ENCODE measurements at places on chromosomes 2 and 18.

GRCh38 chr2:594297-594949 is 82.8 kb downstream of the TMEM18 start:
- DNase-seq = no peak

DNA sequence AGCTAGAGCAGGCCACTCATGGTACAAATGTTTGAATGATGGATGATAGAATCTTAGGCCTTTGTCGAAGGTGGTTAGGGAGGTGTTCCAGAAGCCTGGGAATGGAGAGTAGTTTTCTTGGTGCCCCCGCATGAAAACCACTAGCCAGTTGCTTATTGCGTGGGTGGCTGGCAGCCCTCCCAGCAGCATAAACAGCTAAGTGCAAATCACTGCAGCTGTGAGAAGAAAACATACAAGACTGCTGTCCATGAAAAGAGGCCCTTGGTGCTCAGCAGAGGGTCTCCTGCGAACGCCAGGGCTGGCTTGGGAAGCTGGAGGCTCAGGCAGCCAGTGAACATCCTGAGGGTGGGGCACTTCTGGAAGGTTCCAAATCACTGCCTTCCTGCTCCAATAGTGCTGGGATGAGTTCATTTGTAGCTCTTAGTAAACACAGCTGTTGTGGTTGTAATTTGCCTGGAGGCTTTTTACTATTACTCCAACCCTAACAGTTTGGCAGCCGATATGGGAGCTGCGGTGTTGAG is 118.8 kb downstream of the MGAT5 start:
- peak; percentile 86 for DNase-seq

- no peak for DNase-seq
These were observed 547.0 kb upstream of the ACVR2A start for GRCh38 chr2:147297820-147298219.

GRCh38 chr2:227826563-227826962 is 12.9 kb downstream of the CCL20 start:
- no peak for DNase-seq

DNA sequence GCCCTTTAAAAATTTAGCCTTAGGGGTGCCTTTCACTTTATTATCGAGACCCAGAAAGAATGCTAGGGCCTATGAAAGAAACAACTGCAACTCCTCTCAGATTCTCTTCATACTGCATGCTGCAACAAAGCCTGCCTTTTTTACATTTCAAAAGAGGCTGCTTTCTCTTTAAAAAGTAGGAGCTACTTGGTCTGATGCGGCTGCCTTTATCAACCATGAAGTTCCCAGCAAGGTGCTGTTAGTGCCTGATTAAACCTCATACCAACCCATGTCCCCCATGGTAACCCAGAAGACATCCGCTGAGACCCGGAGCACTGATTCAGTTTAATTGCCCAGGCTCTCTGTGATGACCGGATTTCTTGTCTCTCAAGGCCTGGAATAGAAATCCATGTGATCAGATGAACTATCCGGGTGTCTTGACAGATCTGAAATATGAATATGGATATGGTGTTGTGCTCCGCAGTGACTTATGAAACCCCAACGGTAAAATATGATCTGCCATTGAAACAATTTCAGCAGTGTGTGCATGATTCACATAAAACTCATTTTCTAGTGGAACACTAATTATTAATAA is 368.3 kb downstream of the ZNF521 start:
- DNase-seq = no peak

DNA sequence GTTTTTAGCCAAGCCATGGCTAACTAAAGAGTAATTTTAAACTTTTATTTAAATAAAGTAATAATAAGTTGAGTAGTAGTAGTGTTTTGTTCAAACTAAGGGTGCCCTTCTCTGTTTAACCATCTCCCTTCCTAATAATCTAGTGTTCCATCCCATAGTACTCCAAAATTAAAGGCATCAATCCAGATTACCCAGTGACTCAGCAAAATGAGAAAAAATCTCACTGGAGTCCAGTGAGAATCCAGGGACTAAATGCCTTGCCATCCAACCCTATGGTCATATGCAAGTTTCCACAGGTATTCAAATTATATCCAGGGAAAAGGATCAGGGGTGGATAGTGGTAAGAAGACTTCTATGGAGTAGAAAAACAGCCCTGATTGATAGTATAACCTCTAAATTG is 19.6 kb upstream of the VRK2 start:
- DNase-seq = no peak

- DNase-seq = no peak
These were observed 38.7 kb upstream of the HAAO start for GRCh38 chr2:42830922-42831574.

DNA sequence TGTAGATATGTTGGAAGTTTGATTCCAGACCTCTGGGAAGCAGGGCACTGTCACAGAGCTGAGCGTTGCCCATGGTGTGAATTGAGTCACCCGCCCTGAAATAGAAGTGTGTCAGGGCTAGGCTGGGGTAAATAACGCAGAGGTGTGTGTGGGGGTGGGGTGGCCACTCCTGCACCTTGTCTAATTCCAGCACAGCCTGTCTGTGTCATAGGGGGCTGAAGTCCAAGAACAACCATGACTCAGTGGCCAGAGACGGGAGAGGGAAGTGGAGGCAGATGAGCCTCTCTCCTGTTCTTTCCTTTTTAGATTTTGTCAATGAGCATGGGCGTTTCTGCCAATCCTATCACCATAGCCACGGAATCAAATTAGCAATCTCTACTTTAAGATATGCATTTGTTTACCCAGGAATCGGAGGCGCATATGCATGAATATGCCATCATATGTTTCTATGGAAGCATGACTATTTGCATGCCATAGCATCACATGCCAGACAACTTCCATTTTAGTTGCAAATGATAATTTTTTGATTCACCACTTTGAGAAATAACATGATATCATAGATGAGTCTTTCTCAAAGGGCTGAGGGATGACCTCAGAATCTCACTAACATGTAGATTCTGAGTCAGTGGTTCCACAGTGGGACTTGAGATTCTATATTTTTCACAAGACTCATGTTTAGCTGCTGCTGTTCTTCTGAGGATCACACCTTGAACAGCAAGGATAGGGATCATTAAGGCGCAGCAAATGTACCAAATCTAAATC is 852.9 kb downstream of the DCDC2C start:
- DNase-seq = no peak

DNA sequence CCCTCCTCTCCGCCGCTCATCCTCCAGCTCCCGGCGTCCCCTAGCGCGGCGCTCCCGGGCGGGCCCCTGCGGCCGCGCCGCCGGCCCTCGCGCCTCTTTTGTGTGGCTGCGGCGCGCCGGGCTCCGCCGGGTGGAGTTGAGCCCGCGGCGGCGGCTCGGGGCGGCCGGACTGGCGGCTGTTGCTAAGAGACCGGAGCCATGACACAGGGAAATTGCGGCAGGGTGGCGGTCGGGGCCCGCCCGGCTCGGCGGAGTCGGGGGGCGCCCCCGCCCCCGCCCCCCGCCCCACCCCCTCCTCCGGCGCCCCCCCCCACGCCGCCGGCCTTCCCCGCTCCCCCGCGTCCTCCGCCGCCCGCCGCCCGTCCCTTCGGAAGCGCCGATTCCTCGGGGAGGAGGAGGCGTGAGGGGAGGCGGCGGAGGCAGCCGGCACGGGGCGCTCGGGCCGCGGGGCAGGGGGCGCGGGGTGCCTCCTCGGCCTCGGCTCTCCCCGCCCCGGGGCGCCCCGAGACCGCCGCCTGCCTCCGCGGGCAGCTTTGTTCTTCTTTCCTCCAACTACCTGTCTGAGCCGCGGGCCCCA is at the start of gene TMEM200C:
Gene TMEM200C, minus strand, starts transcription at position 224 of the 577 bp plus-strand sequence. CDS start 3,459 bp downstream, outside the sequence.
- DNase-seq = peak; percentile 67

GRCh38 chr2:173134703-173135102 is 59.1 kb downstream of the MAP3K20 start:
- no peak for DNase-seq

DNA sequence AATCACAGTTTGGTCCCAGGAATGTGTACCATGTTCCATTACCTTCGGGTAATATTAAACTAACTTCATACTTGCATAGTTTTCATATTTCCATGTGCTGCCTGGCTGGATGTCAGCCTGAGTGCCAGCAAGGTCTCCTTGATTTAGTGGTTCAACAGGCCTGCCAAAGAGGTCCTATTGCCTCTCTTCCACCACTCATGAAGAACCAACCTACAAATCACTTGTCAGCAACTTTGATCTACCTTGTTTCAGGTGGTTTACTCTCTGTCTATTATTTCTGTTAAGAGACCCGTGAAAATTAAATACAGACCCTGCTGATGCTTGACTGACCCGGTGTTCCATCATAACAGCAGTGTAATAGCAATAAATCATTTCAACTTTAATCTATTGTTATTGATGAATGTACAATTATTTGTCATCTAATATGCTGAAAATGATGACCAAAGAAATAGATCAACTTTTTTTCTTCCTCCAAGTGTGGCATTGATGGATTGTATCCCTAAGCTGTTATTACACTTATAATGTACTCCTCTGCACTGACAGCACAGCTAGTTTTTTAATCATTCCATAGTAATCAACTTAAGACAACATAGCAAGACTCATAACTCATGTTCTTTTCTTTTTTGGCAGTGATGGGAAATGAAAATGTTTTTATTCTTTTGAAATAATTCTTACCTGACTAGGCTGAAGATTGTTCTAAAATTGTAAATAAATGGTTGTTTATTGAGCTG is 1220.2 kb upstream of the ACVR2A start:
- no peak for DNase-seq

GRCh38 chr18:63472380-63472779 is 4.4 kb upstream of the SERPINB5 start:
- no peak for DNase-seq

DNA sequence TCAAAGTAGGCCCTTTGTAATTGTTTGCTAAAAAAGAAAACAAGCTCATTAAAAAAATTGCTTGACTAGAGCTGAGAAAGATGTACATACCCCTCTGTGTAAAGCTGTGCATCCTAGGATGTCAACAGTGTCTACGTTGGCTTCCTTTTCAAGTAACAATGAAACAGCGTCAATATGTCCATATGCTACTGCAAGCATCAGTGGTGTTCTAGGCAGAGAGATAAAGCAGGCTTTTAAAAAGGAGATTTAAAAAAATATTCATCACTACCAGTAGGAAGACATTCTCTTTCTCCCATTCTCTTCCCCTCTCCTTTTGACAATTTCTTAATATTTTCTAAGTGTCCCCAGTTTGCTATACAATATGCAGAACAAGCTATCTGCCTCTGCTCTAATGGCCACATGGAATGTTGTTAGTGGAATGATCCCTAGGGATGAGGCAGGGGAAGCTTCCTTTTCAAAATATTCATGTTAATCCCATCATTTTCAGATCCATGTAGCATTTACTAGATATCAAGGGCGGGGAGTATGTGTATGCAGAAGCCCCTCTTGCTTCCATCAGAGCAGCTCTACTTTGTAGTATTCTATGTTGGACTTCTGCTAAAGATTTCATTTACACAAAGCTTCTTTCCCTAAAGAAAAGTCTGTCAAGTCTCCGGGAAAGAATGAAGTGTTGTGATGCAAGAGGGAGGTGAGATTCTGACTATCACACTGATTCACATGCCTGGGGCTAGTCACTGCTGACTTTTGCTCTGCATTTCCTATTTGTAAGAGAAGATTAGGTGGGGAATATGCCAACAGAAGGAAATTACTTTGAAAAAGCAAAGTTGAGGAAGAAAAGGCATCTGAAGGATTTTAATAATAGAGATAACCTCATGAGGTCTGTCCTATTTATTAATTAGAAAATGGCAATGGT is 81.5 kb upstream of the PGAP1 start:
- DNase-seq = no peak

- DNase-seq = no peak
These were observed 248.6 kb downstream of the EPHA4 start for GRCh38 chr2:221323513-221323912.

GRCh38 chr18:64399566-64399965 is 250.7 kb upstream of the LINC00305 start:
- DNase-seq = no peak

GRCh38 chr18:55275039-55275901 is 312.7 kb downstream of the TCF4 start:
- DNase-seq = peak; percentile 14

DNA sequence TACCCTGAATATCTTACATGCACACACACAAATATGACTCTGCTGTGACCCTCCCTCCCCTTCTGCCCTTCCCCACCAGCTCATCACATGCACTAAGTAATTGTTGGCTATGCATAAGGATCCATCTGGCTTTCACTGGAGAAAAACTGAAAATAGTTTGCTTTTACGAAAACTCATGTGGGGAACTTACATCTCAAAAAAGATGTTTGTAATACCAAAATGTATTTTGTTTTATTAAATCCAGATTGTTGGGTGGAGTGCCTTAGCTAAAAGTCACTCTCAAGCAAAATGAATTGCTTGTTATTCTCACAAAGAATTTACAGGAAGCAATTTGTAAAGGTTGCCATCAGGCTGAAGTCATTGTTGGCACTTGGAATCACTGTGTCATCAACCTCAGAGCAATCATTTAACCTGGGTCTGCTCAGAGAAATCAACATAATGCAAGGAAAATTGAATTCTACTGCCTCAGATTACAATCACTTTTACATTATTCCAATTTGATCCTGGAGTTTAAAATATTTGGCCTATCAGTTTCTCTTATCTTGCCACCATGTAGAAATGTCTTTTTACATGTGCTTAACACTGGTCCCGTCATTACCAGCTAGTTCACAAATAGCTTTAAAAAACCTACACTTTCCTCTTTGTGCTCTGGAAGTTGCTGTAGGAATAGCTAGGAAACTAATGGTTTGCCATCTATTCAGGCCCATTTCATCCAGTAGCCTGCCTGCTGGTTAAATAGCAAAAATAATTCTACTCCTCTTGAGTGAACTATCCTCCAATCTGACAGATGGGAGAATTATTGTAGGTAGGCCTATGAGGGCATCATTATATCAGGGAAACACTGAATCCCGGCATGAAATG is 90.3 kb upstream of the TMEM17 start:
- no peak for DNase-seq

- DNase-seq = no peak
These were observed 69.2 kb downstream of the AP1S3 start for GRCh38 chr2:223768179-223768578.

- no peak for DNase-seq
These were observed 49.3 kb downstream of the OLA1 start for GRCh38 chr2:174198846-174199564.

DNA sequence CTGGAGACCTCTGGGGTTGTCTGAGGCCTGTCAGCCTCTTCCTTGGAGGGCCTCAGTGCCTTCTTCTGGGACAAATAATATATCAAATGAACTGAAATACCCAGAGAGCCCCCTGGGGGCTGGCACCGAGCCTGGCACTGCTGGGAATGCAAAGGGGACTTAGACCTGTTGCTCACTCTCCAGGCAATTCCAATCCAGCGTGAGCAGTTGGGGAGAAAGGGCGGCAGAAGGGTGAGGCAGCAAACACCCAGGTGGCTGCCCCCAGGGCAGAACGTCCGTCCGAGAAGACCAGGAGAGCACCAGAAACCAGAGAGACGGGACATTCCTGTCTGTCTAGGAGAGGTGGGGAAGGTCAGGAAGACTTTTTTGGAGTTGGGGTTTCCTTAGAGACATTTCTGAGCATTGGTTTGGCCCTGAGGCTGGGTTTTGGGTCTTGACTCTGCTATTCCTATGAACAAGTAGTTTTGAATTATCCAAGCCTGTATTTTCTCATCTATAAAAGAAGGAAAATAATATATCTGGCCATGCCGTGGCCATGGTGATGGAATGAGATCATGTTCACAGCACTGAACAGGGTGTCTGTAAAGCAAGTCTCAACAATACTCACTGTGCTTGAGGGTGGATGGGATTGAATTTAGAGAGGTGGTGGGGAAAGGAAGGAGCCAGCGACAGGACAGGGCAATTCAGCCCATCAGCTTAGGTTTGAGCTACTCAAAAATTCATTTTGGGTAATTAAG is 44.3 kb upstream of the ZBTB7C start:
- no peak for DNase-seq

GRCh38 chr2:219628235-219628985 is 980 bp downstream of the SLC4A3 start:
- no peak for DNase-seq
